Nephron progenitor cell (in vitro differentiated cells): ENCODE measurements at places on chromosomes 6 and 20.
A peak's percentile ranks its signal among the peaks of the same experiment; 100 is the strongest.

DNA sequence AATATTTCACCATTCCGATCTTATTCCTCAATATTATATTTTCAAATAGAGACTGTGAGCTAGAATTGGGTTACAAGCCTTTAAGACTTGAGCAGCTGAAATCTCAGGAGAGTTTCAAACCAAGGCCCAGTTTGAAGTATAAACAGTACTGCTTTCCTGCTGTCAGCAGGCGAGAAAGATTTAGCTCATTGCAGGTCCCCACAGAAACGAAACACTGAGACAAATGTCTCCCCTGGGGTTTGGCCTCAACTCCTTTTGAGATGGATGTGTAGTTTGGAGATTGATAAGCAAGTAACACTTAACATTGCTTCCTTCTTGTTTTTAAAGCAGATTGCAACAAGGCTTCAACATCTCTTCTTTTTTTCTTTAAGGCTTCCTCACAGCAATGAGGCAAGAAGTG, 22.4 kb upstream of the GLP1R start:
- DNase-seq: no peak
- H3K27ac ChIP-seq: peak overlapping the region; percentile 61
- H3K36me3 ChIP-seq: no peaks in the 10 kb centered on the region
- peaks cover 16% of the 10 kb centered on the region for H3K27me3 ChIP-seq

DNA sequence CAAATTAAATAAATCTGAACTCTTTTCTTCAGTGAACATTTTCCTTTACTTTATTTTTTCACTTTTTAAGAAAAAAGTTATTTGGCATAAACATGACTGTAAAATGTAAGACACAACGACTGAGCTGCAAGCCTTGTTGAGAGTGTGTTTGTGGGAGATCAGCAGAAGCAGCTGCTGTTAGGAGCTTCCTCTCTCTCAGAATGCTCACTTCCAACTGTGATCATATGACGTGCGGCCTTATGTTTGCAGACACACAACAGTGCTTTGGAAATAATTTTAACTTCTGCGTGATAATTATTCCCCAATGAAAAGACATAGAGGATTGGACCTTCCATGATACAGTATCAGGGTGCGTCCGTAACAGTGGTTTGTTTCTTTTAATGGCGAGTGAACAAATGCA, 104.0 kb downstream of the ARHGAP18 start:
- no peak overlapping the region for H3K27ac ChIP-seq
- H3K36me3 ChIP-seq: no peaks in the 10 kb centered on the region
- H3K27me3 ChIP-seq: no peaks in the 10 kb centered on the region
- DNase-seq: no peak

DNA sequence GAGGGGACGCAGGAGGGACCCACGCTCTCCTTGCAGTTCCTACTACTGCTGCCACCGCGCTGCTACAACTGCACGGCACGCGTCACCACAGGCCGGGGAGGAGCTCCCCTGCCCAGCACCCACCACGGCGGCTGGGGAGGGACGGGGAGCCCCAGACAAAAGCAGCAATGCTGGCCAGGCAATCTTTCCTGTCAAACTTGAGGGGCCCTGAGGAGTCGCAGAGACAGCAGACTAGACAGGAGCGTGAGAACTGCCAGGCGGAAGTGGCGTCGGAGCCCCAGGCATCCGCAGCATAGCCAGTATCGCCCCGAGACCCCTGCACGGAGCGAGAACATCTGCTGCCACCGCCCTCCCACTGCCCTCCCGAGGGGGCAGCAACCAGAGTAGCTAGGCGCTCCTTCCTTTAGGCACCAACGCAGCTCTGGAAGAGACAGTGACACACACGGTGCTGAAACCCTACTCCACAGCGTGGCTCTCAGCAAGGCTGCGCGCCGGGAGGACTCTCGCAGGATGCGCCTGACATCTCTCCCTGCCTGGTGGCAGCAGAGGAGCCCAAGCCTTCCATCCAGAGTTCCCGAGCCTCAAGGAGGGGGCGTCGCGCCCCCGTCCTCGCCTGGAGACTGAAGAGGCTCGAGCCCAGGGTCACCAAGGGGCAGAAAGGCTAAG, 2.2 kb downstream of the TAF4 start:
- peak overlapping the region; percentile 84 for H3K4me3 ChIP-seq
- H3K27ac ChIP-seq: no peak overlapping the region
- H3K36me3 ChIP-seq: peaks cover 32% of the 10 kb centered on the region
- peak; percentile 65 for DNase-seq

GRCh38 chr6:142653710-142654420, 291.1 kb downstream of the HIVEP2 start:
- DNase-seq: no peak
- H3K4me1 ChIP-seq: peaks cover 10% of the 10 kb centered on the region
- no peak overlapping the region for H3K4me3 ChIP-seq
- H3K27ac ChIP-seq: no peak overlapping the region
- peaks cover 6% of the 10 kb centered on the region for H3K27me3 ChIP-seq

DNA sequence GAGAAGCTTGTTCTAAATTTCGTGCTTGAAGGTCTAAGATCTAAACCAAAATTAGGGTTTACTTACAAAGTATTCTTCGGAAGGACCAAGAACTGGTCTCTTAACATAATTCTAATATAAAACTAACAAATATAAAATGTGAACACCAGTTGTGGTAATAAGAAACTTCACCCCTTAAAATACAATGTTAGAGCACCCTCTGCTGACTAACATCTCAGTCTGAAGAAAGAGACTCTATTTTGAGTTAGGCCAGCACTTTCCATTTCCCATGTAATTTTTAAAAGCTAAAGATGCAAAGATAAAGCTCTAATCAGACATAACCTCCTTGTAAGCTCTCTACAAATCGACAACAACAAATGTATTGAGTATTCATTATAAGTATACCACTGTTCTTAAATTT, 24.6 kb downstream of the ATG5 start:
- no peak overlapping the region for H3K27ac ChIP-seq
- H3K4me1 ChIP-seq: no peaks in the 10 kb centered on the region
- peaks cover 13% of the 10 kb centered on the region for H3K36me3 ChIP-seq
- H3K27me3 ChIP-seq: no peaks in the 10 kb centered on the region

DNA sequence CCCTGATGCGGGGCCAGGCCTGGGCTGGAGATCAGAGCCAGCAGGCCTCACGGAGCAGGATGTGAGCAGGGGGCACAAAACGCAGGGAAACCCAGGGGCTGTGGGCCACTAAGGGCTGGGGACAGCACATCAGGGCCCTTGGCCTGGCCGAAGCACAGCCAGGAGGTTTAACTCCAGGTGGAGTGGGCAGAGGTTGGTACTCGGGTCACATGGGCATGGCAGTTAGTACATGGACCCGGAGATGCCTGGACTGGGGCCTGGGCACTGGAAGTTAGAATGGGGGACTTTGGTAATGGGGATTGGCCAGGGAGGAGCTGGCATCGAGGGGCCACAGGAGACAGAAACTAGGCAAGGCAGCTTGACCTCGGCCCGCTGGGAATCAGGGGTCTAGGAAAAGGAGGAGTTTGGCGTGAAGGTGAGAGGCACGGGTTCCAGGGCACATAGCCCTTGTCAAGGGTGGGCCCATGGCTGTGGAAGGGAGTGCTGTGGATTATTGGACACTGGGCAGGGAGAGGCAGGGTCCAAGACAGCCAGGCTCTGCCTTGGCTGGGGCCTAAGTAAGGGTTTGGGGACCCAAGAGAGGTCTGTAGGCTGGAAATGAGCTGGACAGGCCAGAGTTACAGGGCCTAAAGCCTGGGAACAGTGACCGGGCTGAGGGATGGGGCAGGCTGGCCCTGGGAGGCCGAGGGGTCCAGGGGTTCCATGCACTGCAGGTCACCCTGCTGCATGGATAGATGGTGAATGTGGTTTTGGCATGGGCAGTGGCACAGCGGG, 41.6 kb upstream of the CD93 start:
- H3K27me3 ChIP-seq: peaks cover 14% of the 10 kb centered on the region
- H3K36me3 ChIP-seq: no peaks in the 10 kb centered on the region
- peak overlapping the region; percentile 69 for H3K27ac ChIP-seq
- H3K4me1 ChIP-seq: peaks cover 42% of the 10 kb centered on the region

GRCh38 chr6:144007478-144008119, 460 bp downstream of the PLAGL1 start:
- no peak for DNase-seq
- peak overlapping the region; percentile 87 for H3K4me3 ChIP-seq
- no peak overlapping the region for H3K27ac ChIP-seq
- peaks cover 32% of the 10 kb centered on the region for H3K36me3 ChIP-seq

- no peak overlapping the region for H3K27ac ChIP-seq
- H3K36me3 ChIP-seq: peaks cover 64% of the 10 kb centered on the region
- no peak overlapping the region for H3K4me3 ChIP-seq
- DNase-seq: no peak
Observed at GRCh38 chr6:159686703-159687102, 6.3 kb downstream of the SOD2 start.

- no peak overlapping the region for H3K27ac ChIP-seq
- no peaks in the 10 kb centered on the region for H3K4me1 ChIP-seq
- H3K36me3 ChIP-seq: no peaks in the 10 kb centered on the region
- H3K4me3 ChIP-seq: no peak overlapping the region
- peaks cover 50% of the 10 kb centered on the region for H3K27me3 ChIP-seq
Observed at GRCh38 chr20:21607971-21608725, 94.3 kb upstream of the NKX2-2 start.

DNA sequence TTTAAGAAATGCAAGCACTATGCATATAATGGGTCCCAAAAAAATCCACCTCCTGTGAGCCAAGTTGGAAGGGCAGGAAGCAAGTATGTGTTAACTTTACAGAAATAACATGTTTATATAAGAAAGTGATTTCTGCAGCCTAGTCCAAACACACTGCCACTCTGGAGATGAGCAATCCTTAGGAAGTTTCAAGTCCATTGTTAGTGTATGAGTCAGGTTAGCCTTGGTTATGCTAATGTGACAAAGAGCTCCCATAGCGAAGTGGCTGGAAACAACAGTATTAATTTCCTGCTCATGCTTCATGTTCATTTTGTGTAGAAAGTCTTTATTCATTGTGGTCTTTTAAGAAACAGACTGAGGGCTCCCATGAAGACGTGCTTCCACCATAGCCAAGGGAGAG, 121.4 kb downstream of the TBXT start:
- H3K4me3 ChIP-seq: no peak overlapping the region
- peaks cover 6% of the 10 kb centered on the region for H3K27me3 ChIP-seq
- H3K36me3 ChIP-seq: no peaks in the 10 kb centered on the region
- peaks cover 24% of the 10 kb centered on the region for H3K4me1 ChIP-seq
- H3K27ac ChIP-seq: no peak overlapping the region

- peaks cover 39% of the 10 kb centered on the region for H3K4me1 ChIP-seq
- H3K27ac ChIP-seq: peak overlapping the region; percentile 11
- H3K27me3 ChIP-seq: peaks cover 6% of the 10 kb centered on the region
- no peak for DNase-seq
Observed at GRCh38 chr6:2943564-2943955, 27.8 kb downstream of the SERPINB6 start.

DNA sequence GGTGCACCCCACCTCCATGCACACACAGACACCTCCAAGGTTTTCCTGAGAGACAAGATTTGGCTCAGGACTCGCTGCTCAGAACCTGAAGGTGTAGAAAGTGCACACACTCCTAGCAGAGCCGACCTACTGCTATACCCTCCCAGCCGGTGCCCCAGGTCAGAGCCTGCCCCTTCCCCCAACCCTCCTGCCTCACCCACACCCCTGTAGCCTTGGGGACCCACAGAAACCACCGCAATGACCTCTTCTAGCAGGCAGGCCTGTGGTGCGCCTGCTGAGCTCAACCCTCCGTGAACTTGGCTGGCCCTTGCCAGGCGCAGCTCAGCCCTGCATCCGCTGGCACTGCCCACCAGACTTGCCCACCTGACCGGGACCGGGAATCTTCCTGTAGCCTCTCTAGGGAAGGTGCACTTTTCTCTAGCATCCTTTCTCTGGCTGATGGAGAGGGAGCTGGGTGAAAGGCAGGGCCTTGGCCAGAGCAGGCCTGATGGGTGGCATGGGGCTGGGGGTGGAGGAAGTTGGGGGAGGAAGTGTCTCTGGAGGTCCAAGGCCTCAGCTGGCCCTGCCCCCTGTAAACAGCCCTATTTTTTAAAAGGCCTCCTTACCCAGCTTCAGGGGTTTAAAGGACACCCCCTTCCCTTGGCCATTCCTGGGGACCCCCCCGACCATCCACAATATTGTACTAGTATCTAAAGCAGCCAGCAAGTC, 36.9 kb upstream of the SLCO4A1 start:
- H3K36me3 ChIP-seq: no peaks in the 10 kb centered on the region
- no peak overlapping the region for H3K4me3 ChIP-seq
- H3K4me1 ChIP-seq: peaks cover 33% of the 10 kb centered on the region
- peaks cover 18% of the 10 kb centered on the region for H3K27me3 ChIP-seq
- H3K27ac ChIP-seq: no peak overlapping the region
- DNase-seq: no peak

DNA sequence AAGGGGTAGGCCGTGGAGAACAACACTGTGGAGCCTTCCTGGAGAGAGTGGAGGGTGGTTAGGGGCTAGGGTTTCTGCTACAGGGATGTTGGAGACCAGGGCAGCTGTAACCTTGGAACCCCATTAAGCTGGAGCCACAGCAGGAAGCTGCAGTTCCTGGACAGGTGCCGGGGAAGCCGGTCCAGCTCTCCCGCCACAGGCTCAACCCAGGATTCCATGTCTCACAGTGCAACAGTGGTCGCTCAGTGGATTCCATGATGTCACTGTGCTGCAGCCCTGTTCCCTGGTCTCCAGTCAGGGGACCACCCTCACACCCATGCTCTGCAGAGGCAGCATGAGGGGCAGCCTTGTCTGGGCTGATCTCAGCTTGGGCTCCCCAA, 264.6 kb upstream of the CDYL start:
- H3K36me3 ChIP-seq: no peaks in the 10 kb centered on the region
- peaks cover 10% of the 10 kb centered on the region for H3K4me1 ChIP-seq
- peaks cover 12% of the 10 kb centered on the region for H3K27me3 ChIP-seq

- H3K27me3 ChIP-seq: peaks cover 28% of the 10 kb centered on the region
- H3K4me1 ChIP-seq: no peaks in the 10 kb centered on the region
- no peaks in the 10 kb centered on the region for H3K36me3 ChIP-seq
- H3K27ac ChIP-seq: no peak overlapping the region
- no peak overlapping the region for H3K4me3 ChIP-seq
Observed at GRCh38 chr20:43942201-43942590, 27.5 kb downstream of the TOX2 start.

- peaks cover 63% of the 10 kb centered on the region for H3K4me1 ChIP-seq
- H3K4me3 ChIP-seq: no peak overlapping the region
Observed at GRCh38 chr6:39295611-39296011, 18.6 kb downstream of the KCNK17 start.

DNA sequence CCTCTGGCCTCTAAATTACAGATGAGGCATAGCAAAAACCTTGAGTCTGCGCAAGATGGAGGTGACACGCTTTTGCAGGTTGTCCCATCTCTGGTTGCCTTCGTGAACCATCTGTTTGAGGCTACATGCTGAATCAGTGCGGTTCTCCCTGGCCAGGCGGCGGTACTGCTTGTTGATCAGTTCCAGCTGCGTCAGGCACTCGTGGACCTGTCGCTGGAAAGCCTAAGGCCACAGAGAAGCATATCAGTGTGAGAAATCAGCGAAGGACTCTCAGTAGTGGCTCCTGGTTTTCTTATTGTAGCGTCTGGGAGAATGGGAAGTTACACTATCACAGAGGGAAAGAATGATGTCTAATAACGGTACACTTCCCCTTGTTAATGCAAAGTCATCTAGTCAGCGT, 344.4 kb downstream of the ESR1 start:
- no peaks in the 10 kb centered on the region for H3K27me3 ChIP-seq
- DNase-seq: no peak
- no peaks in the 10 kb centered on the region for H3K4me1 ChIP-seq
- no peak overlapping the region for H3K27ac ChIP-seq
- no peak overlapping the region for H3K4me3 ChIP-seq
- H3K36me3 ChIP-seq: peaks cover 12% of the 10 kb centered on the region
